Activated T-cell treated with anti-CD3 and anti-CD28 coated beads for 4 hours (primary cell): ENCODE measurements at places on chromosomes 1 and 21.

- no peak for DNase-seq
Measured at GRCh38 chr1:167893798-167894197, 20.1 kb downstream of the ADCY10 start.

DNA sequence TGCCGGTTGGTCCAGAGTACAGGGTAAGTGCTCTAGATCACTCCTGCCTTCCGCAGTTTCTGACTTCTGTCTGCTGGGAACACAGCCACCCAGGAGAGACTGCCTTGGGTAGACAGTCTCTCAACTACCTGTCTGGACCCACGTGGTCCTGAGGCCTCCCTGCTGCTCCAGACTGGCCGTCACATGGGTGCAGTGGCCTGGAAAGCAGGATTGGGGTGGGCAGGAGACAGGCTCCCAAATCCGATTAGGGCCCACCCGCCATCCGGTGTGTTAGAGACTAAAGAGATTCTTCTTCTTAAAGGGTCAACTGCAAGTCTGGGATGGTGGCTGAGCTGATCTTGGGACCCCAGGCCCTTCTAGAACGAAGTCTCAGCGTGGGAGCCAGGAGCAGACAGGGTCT lies 105.5 kb downstream of the EBNA1BP2 start:
- DNase-seq, result no peak

DNA sequence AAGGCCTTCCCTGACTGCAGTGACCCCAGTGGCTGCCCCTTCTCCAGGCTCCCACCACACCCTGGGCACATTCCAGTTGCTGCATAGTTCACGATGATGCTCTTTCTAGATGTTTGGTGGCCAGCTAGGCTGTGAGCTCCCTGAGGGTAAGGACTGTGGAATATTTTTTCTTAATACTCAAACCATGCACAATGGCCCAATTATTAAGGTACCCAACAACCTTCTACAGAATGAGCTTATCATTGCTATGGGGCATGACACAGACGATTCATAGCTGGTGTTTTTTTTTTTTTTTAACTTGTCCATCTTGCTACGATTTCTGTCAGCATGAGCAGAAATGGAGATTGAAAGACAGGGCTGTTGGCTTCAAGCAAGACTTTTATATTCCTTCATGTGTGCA lies 68.9 kb upstream of the CLDN14 start:
- no peak for DNase-seq

- DNase-seq, result no peak
Measured at GRCh38 chr1:13869172-13869797, 169.3 kb downstream of the PRDM2 start.

- DNase-seq, result no peak
Measured at GRCh38 chr1:168513656-168514404, 30.0 kb downstream of the XCL2 start.

- no peak for DNase-seq
Measured at GRCh38 chr1:39505289-39505688, 13.9 kb downstream of the BMP8A start.
